Stimulated activated CD4-positive, alpha-beta T cell treated with anti-CD3 and anti-CD28 coated beads, Interleukin-12 subunit alpha, Interleukin-12 subunit beta, amount 100 ng/mL, for 24 hours (primary cell): ENCODE measurements at places on chromosomes 12 and 14.

DNA sequence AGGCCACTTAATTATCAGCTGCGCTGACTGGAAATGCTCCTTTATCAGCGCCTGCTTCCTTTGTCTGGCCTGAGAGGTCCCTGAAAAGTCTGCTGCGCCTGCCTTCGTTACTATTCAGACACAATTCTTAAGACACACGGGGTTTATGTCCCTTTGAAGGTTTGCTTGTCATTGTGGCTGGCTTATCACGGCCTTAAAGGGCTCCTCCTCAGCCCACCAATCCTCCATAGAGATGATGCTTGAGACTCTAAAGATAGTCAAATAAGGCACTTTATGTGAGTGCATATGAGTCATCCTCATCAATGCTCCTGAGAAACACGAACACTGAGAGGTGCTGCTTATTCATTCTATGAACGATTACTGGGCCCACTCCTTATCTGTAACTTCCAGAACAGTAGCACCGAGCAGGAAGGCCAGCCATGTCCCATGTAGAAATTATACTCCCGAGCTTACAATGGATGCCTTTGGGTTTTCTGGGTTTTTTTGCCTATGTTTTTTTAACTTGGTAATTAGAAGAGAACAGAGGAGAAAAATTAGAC is 1268.2 kb upstream of the TMEM132C start:
- DNase-seq, result no peak

- no peak for DNase-seq
Measured at GRCh38 chr12:118851891-118852290, 129.4 kb upstream of the SRRM4 start.

- DNase-seq, result no peak
Measured at GRCh38 chr12:59700153-59700450, 104.3 kb downstream of the SLC16A7 start.

- no peak for DNase-seq
Measured at GRCh38 chr14:29410581-29410980, 517.1 kb downstream of the PRKD1 start.

DNA sequence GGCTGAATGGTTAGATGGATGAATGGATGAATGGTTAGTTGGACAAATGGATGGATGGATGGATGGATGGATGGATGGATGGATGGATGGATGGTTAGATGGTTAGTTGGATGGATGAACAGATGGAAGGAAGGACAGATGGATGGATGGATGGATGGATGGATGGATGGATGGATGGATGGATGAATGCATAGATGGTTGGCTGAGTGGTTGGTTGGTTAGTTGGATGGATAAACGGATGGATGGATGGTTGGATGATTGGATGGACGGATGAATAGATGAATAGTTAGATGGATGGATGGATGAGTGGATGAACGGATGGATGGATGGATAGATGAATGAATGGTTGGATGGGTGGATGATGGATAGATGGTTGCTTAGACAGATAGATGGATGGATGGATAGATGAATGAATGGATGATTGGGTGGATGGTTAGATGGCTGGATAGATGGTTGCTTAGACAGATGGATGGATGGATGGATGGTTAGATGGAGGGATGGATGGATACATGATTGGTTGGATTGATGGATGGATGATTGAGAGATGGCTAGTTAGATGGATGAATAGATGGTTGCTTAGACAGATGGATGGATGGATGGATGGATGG is 48.8 kb upstream of the HSPB8 start:
- no peak for DNase-seq

GRCh38 chr14:76773956-76774820 is 12.9 kb downstream of the VASH1 start:
- no peak for DNase-seq

DNA sequence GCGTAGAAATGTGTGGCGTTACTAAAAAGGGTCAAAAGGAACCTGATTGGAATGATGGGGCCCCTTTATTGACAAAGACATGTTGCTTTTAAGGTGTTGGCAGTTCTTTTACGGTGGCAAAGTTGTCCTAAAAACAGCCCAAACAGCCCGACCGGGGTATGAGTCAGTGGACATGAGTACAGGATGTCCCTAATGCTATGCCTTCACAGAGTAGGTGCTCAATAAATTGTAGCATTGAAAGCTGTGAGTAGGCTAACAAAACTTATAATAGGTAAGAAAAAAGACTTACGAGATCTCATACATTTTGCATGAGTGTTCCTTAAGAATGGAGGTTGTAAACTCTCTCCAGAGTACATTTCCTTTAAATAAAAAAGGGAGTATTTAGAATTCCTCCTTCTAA is 2.6 kb downstream of the ELK3 start:
- DNase-seq, result no peak

DNA sequence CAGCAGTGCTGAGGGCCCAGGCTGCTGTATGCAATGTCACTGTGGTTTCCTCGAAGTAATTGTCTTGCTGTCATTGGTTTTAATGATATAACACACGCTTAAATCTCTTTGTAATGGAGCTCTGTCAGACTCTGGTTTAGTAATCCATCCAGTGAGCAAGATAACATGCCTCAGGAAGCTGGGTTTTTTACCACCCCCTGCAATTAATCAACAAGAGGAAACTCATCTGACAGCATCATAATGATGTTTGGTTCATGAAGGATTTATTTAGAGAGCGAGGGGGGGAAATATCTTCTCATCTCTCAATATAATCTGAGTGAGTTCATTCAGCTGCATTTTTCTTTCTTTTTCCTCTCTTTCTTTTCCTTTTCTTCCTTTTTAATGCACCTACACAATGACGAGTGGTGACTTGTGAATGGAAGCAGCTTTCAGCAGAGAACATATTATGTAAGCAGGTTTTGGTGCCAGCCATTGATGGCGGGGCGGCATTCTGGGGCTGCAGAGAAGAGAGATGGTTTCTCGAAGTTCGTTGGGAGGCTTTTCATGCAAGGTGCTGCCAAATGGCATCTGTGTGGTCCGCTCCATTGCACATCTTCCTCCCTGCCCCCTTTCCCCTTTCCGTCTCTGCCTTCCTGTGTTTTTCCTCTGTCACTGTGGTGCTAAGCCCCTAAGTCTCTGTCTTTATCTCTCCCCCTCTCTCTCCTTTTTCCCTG is 6.7 kb downstream of the RPH3A start:
- no peak for DNase-seq

DNA sequence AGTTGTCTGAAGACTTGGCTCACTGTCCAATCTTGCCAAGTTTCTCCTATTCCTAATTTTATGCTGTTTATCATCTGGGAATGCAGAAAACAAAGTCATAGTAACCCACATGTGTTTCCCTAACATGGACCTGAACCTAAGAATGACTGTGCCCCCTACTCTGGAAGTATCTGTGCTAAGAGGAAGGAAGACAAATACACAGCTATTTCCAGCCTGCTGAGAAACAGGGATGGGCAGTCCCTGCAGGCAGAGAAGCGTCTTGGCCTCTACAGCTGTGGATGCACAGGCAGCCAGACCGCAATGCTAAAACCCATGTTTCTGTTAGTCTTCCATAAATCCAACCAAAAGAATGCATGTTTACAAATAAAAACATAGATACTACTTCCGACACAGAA is 56.2 kb downstream of the DUSP16 start:
- no peak for DNase-seq

DNA sequence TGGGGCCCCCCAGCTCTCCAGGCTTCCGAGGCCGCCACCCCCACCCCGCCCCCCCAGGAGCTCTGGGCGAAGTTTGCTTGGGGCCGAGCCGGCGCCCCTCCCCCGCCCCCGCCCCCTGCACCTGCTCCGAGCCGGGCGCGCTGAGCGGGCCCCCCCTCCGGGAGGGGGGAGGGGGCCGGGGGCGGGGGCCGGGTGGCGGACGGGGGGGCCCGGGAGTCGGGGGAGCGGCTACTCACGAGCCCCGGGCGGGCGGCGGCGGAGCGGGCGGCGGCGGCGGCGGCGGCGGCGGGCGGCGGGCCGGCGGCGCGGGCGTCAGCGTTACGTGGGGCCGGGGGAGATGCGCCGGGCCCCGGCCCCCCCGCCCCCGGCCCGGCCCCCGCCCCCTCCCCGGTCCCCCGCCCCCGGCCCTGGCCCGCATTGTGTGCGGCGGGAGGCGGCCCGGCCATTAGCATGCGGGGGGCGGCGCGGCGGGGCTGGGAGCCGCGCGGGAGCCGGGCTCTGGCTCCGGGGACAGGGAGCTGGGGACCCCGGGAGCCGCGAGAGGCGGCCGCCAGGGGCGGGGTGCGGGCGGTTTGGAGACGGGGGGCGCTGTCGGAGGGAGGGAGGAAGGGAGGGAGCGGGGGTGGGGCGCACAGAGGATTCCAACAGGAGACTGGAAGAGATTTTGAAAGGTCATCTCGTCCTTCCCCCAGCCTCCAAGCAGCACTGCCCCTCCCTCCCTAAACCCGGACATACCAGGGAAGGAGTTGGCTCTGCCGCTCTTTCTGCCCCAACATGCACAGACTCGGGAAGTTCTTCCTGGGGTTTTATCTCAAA is at the start of gene ZNF219:
ZNF219 (minus strand) TSS at position 580 of the 816 bp plus-strand sequence. CDS start 5,064 bp downstream, outside the sequence.
- DNase-seq, result no peak

DNA sequence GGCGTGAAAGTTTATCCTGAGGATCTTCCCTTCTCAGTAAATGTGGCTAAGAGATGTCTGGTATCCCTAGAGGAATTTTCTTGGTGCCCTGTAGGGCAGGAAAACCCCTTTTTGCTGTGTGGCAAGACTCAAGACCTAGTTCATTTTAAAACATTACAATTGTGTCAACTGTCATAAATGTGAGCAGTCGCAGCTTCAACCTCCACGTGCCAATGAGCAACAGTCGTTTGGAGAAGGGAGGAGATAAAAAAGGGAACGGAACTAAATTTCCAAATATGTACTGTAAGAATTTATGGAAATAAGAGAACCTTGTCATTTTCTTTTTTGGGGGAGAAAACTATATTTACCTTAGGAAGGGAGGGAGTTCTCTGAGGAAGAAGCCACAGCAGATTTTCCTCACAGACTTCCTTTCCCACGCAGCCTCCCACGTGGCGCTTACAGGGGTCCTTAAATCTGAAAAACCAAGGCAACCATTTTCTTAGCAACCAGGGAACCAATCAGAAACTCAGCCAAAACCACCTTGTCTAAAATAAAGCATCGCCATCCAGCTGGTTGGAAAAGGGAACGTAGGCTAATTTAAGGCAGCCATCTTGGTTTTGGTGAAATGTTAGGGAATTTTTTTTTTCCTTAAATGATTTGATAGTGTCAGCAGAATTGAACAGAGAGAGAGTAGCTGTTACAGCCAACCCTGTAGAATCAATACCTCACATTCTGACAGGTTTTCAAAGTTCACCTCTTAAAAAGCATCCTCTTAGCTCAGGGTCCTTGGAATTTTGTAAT is 99.1 kb downstream of the FIGNL2 start:
- no peak for DNase-seq

GRCh38 chr12:44117337-44117736 is 281.5 kb downstream of the TMEM117 start:
- DNase-seq, result no peak

- DNase-seq, result no peak
Measured at GRCh38 chr12:88994537-88994936, 357.8 kb downstream of the DUSP6 start.
